CD4-positive, alpha-beta T cell treated with Interleukin-1 beta for 1 hour (primary cell): ENCODE measurements at places on chromosomes 2 and 18.

GRCh38 chr2:66414896-66415295, 20.0 kb upstream of the MEIS1 start:
- DNase-seq: no peak

DNA sequence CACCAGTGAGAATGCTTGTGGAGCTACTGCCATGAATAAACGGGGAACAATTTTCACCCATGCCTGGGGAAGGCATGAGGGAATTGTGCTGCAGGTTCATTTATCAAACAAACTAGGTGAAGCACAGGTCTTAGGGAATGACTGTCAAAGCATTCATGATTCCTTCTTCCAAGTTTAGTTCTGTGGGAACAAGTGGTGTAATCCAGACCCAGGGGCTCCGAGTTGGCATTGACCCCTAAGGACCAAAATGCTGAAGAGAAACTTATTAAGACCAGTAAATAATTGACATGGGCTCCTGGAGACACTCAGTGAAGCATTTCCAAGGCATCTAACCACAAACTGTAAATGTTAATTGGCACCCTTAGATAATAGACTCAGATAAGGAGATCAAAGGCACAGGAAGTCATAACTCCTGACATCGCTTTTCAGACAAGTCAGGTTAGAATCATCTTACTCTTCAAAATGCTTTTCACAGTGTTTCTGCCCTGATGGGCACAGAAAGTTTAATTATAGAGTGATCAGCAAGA, 96.9 kb downstream of the SPP2 start:
- peak; percentile 70 for DNase-seq

- DNase-seq: no peak
These were observed 287.4 kb upstream of the TCF4 start for GRCh38 chr18:55875371-55875901.

GRCh38 chr2:213129311-213129710, 22.1 kb downstream of the IKZF2 start:
- DNase-seq: no peak

- DNase-seq: no peak
These were observed 71.2 kb downstream of the HPCAL1 start for GRCh38 chr2:10373931-10374330.
